KBM-7 (cell line): ENCODE measurements at places on chromosomes 11 and 22.

DNA sequence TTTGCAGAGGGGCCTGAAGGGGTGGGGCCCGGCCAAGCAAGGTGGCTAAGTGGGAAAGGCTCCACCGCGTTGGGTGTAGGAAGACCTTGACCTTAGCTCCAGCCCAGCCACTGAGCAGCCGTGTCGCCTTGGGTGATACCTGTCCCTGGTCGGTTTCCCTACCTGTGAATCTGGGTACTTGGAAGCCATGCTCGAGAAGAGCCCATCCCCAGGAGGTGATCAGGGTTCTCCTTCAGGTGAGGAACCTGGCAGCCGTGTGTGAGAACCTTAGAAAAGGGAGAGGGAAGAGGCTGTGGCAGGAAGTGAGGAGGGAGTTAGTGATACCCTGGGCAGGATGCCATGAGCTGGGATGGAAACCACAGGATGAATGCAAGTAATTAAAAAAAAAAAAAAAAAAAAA lies 21.6 kb downstream of the PPARA start:
- peak; percentile 73 for DNase-seq

GRCh38 chr11:70542406-70542805 lies 144.1 kb downstream of the CTTN start:
- DNase-seq: no peak

DNA sequence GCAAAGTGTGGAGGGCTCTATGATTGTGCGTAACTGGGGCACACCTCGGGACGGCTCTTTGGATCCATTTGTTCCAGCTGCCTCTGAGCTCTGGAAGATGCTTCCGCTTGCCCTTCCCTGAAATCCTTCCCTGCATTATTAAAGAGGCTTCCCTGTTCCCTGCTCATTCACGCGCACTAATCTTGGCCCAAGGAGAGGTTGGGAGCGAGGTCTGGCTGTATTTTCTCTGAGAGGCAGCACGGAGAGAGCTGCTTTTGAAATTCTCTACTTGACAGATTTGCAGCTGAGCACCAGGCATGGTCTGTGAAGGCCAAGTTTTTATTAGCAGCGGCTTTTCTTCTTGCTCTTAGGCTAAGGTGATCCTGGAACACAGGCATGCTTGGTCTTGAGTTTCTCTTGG lies 94.8 kb upstream of the NTM start:
- no peak for DNase-seq

- DNase-seq: no peak
Measured at GRCh38 chr22:36839356-36840073, 21.3 kb upstream of the NCF4 start.

GRCh38 chr11:41955066-41955465 lies 495.6 kb upstream of the LRRC4C start:
- DNase-seq: no peak

GRCh38 chr11:117912497-117912896 lies 16.7 kb downstream of the TMPRSS13 start:
- DNase-seq: no peak
